ENCODE measurements at places on chromosomes 3 and 15.

- DNase-seq: no peak
These were observed 107.3 kb downstream of the PLCH1 start for GRCh38 chr3:155637567-155637966.

DNA sequence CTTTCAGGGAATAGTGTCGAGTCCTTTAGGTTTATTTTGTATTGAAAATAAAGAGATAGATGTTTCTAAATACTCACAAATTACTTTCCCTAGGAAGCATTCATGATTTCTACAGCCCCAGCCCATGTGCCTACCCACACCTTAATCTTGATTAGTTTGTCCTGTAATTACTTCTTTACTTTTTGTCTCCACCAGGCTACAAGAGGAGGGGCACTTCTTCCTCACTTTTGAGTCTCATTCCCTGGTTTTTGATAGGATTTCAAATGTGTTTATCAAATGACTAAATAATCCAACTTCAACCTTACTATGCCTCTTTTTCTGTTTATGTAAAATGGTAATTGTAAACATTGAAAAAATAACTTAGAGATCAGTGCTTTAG, 1.8 kb downstream of the PXK start:
- no peak for DNase-seq

DNA sequence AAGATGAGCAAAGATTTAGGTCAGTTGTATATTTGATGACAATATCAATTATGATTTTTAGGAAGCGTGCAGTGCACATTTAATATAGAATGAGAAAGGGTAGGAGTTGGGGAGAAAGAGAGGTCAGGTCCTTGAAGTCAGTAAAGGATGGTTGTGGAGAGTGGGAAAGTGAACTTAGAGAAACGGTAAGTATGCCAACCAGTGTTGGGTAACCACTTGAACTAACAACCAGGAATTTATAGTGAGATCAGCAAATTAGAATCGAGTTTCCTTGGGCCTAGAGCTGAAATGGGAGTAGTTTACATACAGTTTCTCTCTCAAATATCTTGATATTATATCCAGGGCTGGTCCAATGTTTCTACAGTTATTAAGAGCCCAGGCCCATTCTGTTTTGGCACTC, 188.5 kb upstream of the RBMS3 start:
- no peak for DNase-seq

- no peak for DNase-seq
These were observed 24.1 kb downstream of the MAGI1 start for GRCh38 chr3:66014651-66015050.

- DNase-seq: no peak
These were observed 53.4 kb downstream of the LSM3 start for GRCh38 chr3:14231998-14232501.

DNA sequence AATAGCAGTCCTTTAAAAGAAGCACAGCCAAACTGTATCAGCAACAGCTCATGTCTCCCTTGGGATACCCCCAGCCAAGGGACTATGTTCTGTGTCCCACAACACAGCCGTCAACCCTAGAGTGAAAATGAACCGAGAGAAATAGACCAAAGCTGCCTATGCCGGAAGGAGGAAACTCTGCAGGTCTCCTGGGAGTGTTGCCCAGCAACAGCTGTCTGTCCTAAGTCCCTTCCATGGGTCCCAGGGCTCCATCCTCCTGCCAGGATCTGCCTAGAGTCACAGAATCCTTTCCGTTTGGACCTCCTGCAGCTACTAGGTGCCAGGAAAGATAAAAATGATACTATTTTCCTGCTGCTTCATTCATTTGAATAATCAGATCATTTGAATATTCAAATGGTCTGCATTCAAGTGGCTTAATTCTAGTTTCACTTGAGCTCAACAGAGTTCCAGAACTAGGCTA, 53.1 kb downstream of the TRANK1 start:
- DNase-seq: no peak

GRCh38 chr15:40764629-40765103, 798 bp downstream of the GCHFR start:
- DNase-seq: no peak

- DNase-seq: no peak
These were observed 10.3 kb downstream of the PRR20G start for GRCh38 chr3:127277561-127277960.

DNA sequence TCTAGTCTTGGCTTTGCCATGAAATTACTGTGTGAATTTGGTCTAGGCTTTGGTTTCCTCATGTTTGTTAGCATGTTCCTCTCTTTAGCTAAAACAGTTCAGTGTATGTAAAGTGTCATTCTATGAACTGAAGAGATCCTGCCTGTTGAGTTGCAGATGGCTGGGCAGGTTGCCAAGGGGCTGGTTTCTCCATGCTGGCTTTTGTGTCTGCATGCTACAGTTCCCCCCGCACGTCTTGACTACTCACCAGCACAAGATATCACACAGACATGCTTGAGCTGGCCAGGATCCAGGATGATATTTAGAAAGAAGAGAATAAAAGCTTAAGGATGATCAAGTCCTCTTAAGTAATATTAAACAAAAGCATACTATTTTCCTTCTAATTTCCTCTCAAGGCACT, 90.2 kb downstream of the CERS3 start:
- peak; percentile 56 for DNase-seq

DNA sequence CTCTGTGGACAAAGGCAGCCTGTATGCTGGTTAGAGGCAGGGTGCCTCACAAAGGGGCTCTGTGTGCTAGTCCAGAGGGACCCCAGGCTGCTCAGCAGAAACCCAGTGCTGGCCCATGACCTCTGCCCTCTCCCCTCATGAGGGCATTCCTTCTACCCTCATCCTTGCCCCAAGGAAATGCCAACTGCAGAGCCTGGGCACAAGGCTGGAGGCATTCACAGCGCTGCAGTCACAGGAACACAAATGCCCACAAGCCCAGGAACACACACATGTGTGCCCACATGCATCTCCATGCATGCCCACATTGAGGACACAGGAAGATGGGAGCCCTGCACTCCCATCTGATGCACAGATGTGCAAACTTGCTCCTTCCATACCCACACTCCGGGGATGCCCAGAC, 3.8 kb downstream of the INKA1 start:
- DNase-seq: no peak

DNA sequence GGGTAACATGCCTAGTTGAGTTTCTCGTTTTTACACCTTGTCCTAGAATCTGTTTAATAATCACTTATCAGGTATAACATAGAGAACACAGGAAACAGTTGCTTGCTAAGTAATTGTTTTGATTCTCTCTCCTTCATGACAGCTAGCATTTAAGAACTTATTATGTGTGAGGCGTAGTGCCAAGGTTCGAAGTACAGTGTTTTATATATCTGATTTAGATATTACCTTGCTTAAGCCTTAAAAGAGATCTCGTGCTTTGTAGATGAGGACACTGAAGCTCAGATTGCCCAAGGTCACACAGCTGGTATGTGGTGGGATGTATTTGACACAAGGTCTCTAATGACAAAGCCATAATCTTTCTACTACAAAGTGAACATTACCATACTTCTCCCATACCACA, 29.0 kb upstream of the IFT57 start:
- DNase-seq: no peak

DNA sequence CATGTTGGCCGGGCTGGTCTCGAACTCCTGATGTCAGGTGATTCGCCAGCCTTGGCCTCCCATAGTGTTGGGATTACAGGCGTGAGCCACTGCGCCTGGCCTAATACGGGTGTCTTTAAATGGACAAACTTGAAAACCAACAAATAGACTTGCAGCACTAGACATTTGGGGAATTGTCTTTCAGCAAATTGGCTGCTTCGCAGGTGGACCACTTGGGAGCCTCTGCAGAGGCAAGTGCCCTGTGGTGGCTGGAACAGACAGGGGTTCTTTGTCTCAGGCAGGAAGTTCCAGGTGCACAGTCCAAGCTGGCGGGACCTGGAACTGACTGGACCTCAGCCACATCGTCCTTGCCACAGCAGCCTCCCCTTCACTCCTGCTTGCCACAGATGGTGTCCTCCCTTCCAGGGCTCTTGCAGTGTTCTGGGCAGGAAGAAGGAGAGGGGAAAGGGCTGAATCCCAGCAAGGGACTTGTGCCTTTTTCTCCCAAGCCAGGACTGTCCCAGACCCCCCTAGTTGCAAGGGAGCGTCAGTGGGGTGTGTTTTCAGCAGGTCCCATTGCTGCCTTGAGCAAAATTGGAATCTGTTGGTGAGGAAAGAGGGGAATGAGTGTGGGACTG, 94.3 kb downstream of the TBC1D2B start:
- DNase-seq: no peak

- no peak for DNase-seq
These were observed 8.4 kb downstream of the ARL6 start for GRCh38 chr3:97772926-97773325.

- no peak for DNase-seq
These were observed 1.1 kb downstream of the LTK start for GRCh38 chr15:41512512-41512939.

DNA sequence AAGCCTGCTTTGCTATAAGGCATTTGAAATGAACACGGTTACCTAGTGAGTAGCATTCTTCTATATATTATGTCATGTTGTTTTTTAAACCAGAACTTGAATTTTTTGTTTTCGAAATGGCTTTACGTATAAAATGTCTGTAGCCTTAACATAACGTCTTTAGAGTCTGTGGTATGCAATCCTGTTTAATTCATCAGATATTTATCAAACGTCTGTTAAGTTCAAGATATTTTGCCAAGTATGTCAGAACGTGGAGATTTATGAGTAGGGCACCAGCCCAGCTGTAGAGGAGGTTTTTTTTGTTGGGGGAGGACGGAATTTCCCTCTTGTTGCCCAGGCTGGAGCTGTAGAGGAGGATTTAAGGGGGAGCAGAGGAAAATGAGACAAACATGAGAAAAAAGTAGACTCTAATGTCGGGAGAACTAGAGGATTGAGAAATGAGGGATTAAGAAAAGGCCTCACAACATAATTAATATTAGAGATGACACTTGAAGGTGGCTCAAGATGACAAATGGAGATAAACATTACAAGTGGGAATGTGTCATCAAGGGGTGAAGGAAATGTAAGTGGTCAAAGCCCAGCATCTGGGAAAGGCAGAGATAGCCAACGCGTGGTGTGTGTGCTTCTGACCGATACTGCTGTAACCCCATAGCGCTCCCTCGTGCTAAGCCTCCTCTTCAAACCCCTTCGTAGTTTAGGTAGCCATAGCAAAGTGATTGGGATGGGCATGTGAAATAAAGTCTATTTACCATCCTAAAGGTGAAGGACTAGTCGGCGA, 154.0 kb upstream of the GOLGA6L4 start:
- DNase-seq: no peak

DNA sequence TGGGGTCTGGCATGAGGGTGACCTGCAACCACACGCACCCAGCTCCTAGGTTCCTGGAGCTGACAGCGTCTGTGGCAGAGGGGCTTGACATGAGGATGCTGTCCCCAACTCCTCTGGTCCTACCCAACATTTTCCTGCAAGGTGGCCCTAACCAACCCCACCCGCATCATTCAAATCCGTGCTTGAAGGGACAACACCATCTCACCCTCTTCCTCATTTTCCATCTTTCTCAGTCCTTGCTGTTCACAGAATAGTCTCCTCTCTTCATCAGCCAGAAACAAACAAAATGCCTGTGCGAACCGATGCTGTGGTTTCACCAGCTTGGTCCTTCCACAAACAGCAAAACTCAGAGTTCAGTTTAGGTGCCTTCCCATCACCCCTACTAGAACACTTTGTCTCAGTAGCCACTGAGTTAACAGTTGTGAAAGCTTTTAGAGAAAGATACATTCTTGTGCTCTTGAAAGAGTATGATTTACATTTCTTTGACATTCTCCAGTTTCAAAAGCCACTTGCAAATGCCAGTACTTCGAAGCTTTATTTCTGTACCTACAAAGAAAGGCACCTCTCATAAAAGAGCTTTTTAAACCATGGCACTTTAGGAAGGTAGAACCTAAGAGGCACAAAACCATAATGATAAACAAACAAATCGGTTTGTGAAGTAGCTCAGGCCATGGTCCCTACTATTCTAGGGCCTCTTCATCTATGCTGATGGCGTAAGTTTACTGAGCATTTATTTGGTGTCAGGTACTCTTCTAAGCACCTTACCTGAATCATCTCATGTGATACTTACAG, 360.1 kb downstream of the SHQ1 start:
- DNase-seq: no peak

DNA sequence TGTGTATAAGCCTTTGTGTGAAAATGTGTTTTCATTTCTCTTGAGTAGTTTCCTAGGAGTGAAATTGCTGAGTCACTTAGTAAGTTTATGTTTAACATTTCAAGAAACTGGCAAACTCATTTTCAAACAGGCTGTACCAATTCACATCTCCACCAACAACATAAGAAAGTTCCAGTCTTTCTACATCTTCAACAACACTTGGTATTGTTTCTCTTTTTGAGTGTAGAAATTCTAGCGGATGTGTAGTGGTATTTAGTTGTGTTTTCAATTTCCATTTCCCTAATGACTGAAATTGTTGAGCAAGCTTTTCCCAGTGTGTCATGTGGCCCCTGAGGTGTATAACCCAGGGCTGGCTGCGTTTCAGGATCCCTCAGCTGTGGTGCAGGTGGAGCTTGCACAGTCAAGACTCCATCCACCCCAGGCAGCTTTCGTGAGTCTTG, 258.5 kb downstream of the PDCD6IP start:
- DNase-seq: no peak

- DNase-seq: no peak
These were observed 136.8 kb downstream of the CHST2 start for GRCh38 chr3:143256416-143256815.

- no peak for DNase-seq
These were observed 97.7 kb upstream of the PHLDB2 start for GRCh38 chr3:111761309-111761795.

- no peak for DNase-seq
These were observed 762.2 kb upstream of the ALCAM start for GRCh38 chr3:104604326-104605010.

DNA sequence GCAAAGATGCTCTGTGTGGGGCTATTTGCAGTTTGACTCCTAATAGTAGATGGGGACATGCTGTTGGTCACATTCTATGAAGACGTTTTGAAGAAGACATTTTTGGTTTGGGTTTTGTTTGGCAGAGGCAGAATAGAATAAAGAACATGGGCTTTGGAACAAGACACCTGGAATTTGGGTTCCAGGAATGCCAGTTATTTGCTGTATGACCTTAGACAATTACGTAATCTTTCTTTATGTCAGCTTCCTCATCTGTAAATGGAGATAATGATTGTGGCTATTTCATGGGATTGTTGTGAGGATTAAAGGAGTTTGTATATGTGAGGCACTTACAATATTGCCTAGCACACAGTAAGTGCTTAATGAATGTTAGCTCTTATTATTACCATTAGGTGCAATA, 91.6 kb downstream of the MESD start:
- DNase-seq: no peak

GRCh38 chr15:101087172-101087769, 164.6 kb downstream of the CHSY1 start:
- DNase-seq: no peak

DNA sequence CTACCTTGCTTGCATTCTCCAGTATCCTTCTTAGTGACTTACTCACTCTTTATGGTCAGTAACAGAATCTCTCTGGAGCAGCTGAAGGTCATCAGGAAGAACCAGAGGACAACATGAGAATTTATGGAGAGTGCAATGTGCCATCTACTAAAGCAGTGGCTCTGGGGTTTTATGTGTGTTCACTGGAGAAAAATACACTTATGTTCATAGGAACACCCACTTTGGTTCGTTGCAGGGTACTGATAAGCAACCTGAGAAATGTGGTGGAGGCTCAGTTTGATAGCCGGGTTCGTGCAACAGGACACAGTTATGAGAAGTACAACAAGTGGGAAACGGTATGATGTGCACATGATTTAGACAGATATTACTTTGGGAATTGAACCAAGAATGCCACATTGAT, 12.8 kb downstream of the CPB1 start:
- DNase-seq: no peak

Measured in prostate gland (tissue), 2 donors.